ENCODE measurements at places on chromosomes 6 and 20.
A peak's percentile ranks its signal among the peaks of the same experiment; 100 is the strongest.

DNA sequence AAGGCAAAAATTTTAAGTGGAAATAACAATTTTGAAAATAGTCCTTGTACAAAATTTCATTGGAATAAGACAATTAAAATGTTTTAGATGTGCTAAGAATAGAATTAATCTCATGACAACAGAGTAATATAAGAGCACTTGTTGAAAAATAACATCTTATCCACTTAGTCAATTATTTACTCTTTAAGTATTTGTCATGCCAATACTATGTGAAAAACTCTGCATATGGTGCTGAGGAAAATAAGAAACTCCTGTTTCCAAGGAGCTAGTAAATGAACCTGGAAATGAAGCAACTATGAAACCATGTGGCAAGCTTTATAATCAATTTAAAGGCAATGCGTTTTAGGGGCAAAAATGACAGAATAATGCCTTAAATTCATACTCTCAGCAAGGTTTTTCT lies 42.7 kb upstream of the HCRTR2 start:
- no peak for DNase-seq

- no peak for DNase-seq
Measured at GRCh38 chr6:161010418-161010817, 18.8 kb downstream of the MAP3K4 start.

- DNase-seq: no peak
Measured at GRCh38 chr6:158322724-158323560, 10.7 kb downstream of the TULP4 start.

DNA sequence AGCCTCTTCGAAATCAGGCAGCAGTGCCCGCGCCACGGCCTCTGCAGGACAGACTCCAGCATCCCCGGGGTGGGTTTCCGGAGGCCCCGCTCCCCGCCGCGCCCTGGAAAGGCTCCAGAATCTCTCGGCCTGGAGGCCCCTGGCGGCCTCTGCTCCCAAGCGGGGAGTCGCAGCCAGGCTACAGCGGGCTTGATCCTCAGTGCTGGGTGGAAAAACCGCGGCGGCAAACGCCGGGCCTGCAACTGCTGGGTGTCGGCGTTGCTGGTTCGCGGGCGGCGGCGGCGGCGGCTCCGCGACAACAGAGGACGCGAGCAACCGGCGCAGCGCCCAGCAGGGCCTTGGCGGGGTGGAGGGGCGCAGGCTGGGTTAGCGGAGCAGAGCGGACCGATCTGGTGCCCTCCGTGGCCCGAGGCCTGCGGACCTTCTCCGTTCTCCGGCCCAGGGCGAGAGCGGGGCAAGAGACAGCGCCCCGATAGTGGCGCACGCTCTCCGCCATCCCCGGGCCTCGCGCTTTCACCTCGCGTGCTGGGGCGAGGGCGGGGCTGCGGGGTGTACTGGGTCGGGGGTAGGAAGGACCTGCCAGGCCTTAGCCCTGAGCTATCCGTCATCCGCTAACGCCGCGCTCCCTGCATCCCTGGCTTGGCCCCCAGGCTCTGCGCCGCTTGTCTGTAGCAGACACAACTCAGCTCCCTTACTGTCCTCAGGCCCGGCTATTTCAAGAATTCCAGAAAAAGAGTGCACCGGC lies 3.4 kb upstream of the ZNF292 start:
- peak; percentile 81 for DNase-seq
